Posterior vena cava (tissue), 2 donors: ENCODE measurements at places on chromosomes 3 and 15. TPM values are rescaled to one million over a fixed set of nuclear protein-coding genes. Genes with fewer than 3 reads are reported as not detected.

- no peak for DNase-seq
Observed at GRCh38 chr3:150372722-150373121, 35.4 kb upstream of the TSC22D2 start.

GRCh38 chr3:147240581-147240980, 165.8 kb downstream of the ZIC4 start:
- no peak for DNase-seq

DNA sequence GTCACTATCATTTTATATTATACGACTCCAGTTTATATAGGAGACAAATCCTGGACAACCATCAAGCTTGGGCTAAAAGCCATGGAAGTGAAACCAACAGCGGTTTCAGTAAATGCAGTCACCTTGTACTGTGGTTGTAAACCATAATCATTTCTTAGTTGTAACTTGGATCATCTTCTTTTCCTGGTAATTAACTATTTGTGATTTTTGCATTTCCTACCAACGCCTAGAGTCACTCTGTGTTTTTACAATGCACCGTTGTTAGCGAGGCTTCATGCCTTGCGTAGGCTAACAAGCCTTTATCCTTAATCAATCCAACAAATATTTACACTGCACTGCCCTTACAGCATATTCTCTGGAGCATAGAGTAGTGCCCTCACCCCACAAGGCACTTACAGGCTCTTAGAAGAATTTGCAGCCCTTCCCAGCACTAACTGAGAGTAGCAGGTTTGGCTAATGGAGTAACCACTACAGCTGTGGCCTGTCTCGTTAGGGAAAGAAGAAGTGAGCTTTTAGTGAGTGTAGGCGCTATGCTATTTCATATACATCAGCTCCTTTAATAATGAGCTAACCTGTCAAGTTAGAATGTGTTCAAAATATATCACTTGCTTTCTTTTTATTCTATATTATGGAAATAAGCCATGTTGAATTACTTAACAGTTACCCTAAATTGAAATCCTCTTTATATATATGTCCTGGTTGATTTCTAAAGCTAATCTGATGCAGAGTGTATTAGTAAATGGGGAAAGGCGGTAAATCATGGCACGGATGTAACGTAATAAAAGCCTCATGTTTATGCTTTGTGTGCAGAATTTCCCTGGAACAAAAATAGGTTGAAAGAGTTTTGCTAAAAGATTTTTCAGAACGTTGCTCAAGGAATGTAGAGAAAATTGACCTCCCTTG, 62.8 kb downstream of the ABHD2 start:
- DNase-seq = no peak

- no peak for DNase-seq
Observed at GRCh38 chr3:166897811-166898210, 482.3 kb downstream of the ZBBX start.

DNA sequence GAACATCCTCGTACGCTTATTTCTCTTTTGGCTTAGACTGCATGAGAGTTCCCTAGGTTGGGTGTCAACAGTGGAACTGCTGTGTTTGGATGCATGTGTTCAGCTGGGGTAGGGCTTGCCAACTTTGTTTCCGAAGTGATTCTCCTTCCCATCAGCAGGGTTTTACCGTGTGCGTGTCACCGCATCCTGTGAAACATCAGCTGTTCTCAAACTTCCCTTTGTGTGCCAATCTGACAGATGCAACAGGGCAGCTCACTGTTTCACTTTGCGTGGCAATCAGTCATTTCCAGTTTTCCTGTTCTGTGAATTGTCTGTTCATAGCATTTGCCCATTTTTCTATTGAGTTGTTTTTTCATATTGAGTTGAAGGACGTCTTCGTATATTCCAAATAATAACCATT, 218.8 kb downstream of the VPS13C start:
- no peak for DNase-seq

DNA sequence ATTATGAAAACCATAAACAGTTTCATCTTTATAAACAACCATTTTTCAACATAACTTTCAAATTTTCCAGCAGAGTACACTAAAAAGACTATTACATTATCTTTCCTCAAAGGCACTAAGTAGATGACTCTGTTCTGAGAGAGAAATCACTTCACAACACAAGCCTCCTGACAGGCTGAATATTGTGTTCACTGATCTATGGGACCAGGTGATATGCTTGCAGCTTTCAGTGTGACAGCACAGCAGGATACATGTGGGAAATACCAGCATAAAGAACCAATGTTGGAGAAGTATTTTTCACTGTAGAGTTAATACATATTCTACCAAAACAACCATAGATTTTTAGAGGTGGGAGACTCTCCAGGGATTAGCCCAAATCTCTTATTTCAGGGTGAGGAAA, 350.6 kb downstream of the PLCL2 start:
- no peak for DNase-seq

DNA sequence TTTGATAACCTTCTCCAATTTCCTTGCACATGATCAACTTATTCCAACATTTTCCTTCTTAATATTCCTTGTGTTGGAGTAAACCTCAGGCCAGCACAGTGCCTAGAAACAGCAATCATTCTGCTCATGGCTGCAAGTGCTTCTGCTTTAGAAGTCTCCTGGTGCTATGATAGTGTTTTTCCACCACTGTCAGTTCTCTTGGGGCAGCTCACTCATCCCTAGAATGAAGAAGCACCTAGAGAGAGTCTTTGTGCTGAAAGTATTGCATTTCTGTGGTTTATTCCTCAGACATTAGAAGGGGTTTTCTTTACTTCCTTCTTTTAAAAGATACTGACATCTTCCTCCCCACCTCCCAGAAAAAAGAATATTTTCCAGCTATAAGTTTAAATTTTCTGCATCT, 183.5 kb downstream of the RYR3 start:
- DNase-seq = no peak

GRCh38 chr3:156659260-156659659, 15.1 kb upstream of the TIPARP start:
- DNase-seq = no peak

GRCh38 chr3:50008931-50009330, 69.0 kb downstream of the RBM6 start:
- no peak for DNase-seq

GRCh38 chr3:160196511-160197104, 28.6 kb upstream of the C3orf80 start:
- DNase-seq = peak; percentile 89

GRCh38 chr15:57321973-57322601, 54.2 kb upstream of the CGNL1 start:
- DNase-seq = peak; percentile 17

GRCh38 chr3:123385499-123385898, 63.4 kb downstream of the ADCY5 start:
- no peak for DNase-seq

DNA sequence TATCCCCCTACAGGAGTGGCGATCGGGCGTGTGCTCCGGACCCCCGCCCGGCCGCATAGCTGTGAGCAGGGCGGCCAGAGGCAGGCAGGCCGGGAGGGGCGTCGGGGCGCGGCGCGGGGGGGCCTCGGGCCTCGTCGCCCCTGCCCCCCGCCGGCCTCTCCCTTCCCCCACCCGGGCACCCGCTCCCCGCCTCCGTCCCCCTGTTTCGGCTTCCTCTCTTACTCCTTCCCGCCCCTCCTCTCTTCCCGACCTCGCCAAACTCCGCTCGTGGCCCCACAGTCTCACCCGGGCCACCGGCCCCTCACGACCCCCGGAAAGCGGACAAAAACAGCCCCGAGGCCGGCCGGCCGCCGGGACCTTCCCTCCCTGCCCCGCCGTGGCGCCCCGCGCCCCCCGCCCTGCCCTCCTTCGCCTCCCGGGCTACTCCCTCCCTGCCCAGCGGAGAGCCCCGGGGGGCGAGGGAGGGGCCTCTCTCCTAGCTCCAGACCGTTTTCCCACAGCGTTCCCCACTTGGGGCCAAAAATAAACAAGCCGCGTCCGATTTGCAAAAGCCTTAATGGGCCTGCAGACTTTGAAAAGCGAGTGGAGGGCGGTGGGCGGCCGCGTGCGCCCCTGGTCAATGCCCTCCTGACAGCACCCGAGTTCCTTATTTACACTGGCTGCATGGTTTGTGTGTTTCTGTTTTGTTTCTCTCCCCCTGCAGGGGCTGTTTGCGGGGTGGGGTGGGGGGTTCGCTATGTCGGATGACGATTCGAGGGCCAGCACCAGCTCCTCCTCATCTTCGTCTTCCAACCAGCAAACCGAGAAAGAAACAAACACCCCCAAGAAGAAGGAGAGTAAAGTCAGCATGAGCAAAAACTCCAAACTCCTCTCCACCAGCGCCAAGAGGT, 1.0 kb downstream of the UBE2E1 start:
- DNase-seq = peak; percentile 82

DNA sequence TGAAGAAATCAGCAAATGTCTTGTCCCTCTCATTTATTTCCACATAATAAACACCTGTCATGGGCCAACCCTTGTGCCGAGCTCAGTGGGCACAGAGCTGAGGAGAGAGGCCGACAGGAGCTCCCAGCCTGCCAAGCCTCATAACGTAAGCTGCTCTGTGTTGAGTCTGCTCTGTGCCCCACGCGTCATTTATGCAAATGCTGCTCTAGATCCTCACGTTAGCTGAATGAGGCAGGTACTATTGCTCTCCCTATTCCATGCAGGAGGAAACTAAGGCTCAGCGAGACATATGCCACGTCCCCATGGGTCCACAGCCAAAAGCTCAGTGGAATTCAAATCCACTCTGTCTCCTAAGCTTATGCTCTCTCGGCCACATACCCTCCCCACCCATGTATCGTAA, 41.5 kb downstream of the EFCAB12 start:
- no peak for DNase-seq

Gene NEK10
- total RNA-seq = 1.5 TPM

Gene CFAP44
- total RNA-seq = 5.9 TPM

Gene TMCO5A
- not detected for total RNA-seq

Gene ACTR8
- 22.0 TPM for total RNA-seq

Gene GOLGA8M
- 2.2 TPM for total RNA-seq

Gene GHSR
- total RNA-seq = not detected

Gene SERPINI2
- 0.81 TPM for total RNA-seq
